Gastrocnemius medialis (tissue), 4 donors: ENCODE measurements at places on chromosomes 12 and 14.

DNA sequence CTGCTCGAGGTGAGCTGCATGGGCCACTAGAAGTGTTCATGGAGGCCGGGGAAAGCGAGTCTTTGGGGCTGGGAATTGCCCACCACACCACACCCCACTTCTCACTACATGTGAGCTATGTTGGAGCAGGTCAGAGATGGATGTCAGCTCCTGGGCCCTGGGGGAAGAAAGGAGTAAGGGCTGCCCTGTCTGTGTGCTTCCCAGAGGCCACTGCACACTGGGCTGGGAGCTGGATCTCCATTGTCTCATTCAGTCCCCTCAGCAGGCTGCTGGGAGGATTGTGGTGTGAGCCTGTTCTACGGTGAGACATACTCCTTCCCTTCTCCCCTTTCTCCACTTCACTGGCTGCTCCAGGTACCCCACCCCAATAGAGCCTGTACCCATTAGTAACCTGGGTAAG lies 10.5 kb downstream of the FIGNL2 start:
- no peak for DNase-seq
- peaks cover 8% of the 10 kb centered on the region for H3K27me3 ChIP-seq
- H3K27ac ChIP-seq: no peak overlapping the region
- no peak overlapping the region for H3K4me3 ChIP-seq
- no peaks in the 10 kb centered on the region for H3K4me1 ChIP-seq

DNA sequence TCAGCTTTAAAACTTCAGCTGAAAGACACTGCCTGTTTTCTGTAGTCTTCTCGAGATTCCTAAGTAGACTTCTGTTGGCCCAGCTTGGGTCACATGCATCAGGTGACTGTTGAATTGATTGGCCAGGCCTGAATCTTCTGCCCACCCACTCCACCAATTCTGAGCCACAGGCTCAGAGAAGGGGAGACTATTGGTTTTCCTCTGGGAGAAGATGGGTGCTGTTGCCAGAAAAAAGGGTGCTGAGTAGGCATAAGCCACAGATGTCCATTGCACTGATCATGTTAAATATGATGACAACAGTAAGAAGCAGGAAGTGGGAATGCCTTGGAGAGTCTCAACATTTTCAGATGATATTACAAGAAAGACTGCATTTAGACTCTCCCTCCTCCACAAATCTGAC lies 6.8 kb upstream of the SPTLC2 start:
- no peaks in the 10 kb centered on the region for H3K4me1 ChIP-seq
- DNase-seq: no peak

DNA sequence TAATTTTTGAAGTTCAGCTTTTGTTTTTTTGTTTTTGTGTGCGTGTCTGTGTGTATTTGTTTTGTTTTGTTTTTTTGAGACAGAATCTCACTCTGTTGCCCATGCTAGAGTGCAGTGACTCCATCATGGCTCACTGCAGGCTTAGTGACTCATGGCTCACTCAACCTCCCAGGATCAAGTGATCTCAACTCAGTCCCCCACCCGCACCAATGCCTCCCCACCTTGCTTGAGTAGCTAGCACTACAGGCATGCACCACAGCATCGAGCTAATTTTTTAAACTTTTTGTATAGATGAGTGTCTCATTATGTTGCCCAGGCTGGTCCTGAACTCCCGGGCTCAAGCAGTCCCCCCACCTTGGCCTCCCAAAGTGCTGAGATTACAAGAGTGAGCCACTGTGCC lies 981.4 kb downstream of the BCL11B start:
- H3K27ac ChIP-seq: no peak overlapping the region
- H3K27me3 ChIP-seq: no peaks in the 10 kb centered on the region
- DNase-seq: no peak
- H3K36me3 ChIP-seq: no peaks in the 10 kb centered on the region
- no peaks in the 10 kb centered on the region for H3K4me1 ChIP-seq

DNA sequence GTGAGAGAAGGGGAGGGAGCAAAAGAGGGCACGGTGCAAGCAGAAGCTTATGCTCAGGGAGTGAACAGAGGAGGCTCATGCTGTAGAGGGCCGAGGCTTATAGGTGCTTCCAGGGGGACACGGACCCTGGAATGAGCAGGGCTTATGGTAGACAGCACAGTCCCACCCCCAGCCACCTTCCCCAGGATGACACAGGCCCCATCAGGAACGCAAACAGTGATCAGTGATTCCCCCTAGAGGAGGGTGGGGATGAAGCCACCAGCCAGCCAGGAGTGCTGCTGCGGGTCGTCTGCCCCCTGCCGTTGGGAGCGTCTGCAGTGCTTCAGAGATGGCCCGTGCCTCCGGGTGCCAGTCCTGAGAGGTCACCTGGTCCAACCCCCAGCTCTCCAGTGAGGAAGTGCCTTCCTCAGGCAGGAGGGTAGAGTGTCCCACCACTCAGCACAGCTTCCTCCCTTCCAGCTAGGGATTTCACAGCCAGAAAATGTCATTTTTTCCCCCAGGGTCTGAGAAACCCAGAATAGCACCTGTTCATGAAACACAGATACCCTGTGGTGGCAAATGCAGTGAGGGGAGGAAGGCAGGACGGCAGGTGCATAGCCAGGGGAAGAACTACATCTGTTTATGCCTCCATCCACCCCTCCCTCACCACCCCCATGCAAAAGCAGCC lies 60.7 kb downstream of the SLC6A12 start:
- H3K4me1 ChIP-seq: no peaks in the 10 kb centered on the region
- no peaks in the 10 kb centered on the region for H3K27me3 ChIP-seq
- no peaks in the 10 kb centered on the region for H3K36me3 ChIP-seq
- no peak for DNase-seq
- H3K27ac ChIP-seq: no peak overlapping the region

DNA sequence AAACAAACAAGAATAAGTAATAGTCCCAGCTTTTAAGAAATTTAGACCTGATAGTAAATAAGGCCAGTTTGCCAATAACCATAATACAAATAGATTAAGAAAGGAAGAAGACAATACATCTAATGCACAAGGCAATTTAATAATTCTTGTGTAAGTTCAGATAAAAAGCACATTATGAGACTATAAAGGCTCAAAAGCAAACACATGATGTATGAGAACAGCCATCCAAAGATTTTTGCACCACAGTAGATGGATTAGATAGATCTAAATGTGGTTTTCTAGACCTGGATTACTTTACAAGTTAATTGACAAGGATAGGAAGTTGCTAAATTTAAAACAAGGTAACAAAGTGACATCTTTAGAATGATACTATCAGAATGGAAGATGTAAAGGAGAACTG lies 125.4 kb downstream of the PRKD1 start:
- no peaks in the 10 kb centered on the region for H3K36me3 ChIP-seq
- peaks cover 5% of the 10 kb centered on the region for H3K4me1 ChIP-seq
- DNase-seq: no peak
- H3K27ac ChIP-seq: no peak overlapping the region
- H3K4me3 ChIP-seq: no peak overlapping the region

- DNase-seq: no peak
- peaks cover 12% of the 10 kb centered on the region for H3K36me3 ChIP-seq
- no peaks in the 10 kb centered on the region for H3K27me3 ChIP-seq
- peaks cover 5% of the 10 kb centered on the region for H3K4me1 ChIP-seq
- no peak overlapping the region for H3K4me3 ChIP-seq
These were observed 63.0 kb downstream of the SLC25A47 start for GRCh38 chr14:100386121-100386520.

- no peaks in the 10 kb centered on the region for H3K27me3 ChIP-seq
- H3K4me3 ChIP-seq: no peak overlapping the region
- DNase-seq: no peak
- peaks cover 14% of the 10 kb centered on the region for H3K4me1 ChIP-seq
These were observed 36.7 kb downstream of the TBC1D15 start for GRCh38 chr12:71876137-71876799.

- no peaks in the 10 kb centered on the region for H3K36me3 ChIP-seq
- no peaks in the 10 kb centered on the region for H3K27me3 ChIP-seq
- no peak overlapping the region for H3K27ac ChIP-seq
- H3K4me1 ChIP-seq: no peaks in the 10 kb centered on the region
- DNase-seq: no peak
These were observed 41.2 kb downstream of the ADGRD1 start for GRCh38 chr12:130994821-130995375.

GRCh38 chr12:102462386-102462785 lies 18.0 kb downstream of the IGF1 start:
- no peak overlapping the region for H3K27ac ChIP-seq
- no peak overlapping the region for H3K4me3 ChIP-seq
- H3K4me1 ChIP-seq: no peaks in the 10 kb centered on the region
- no peaks in the 10 kb centered on the region for H3K36me3 ChIP-seq
- DNase-seq: no peak

GRCh38 chr12:93514853-93515252 lies 47.5 kb downstream of the MRPL42 start:
- no peak overlapping the region for H3K4me3 ChIP-seq
- H3K36me3 ChIP-seq: no peaks in the 10 kb centered on the region
- no peak for DNase-seq
- no peak overlapping the region for H3K27ac ChIP-seq

- no peaks in the 10 kb centered on the region for H3K36me3 ChIP-seq
- H3K4me1 ChIP-seq: no peaks in the 10 kb centered on the region
- H3K27me3 ChIP-seq: no peaks in the 10 kb centered on the region
- H3K4me3 ChIP-seq: no peak overlapping the region
These were observed 2.6 kb downstream of the SVOP start for GRCh38 chr12:109018296-109018695.

DNA sequence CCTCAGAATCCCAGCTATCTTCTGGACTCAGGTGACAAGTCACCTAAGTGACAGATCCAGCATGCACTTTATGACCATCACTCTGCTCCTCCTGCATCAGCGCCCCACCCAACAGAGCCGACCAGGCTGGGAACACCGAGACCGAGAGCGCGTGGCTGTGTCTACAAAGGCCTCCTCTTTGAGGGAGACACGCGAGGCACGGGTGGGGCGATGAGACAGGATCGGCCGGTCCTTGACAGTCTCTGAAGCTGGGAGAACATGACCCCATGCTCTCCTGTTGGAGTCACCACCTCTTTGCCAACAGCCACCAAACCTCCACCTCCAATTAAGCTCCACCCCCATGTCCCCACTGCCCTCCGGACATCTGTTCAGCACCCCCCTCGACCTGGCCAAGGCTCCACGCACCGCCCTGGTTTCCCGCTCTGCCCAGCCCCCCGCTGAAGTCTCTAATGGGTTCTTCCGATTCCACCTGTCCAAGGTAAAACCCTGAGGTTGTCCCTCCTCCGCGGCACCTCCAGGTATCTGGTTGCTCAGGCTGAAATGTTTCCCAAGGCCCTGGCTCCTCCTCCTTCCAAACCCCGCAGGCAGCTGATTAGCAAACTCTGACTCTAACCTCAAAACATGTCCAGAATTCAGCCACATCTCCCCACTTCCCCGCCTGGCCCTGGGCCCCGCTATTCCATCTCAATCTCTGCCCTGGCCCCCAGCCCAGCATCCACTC lies 31.5 kb downstream of the HSP90AA1 start:
- no peak overlapping the region for H3K27ac ChIP-seq
- DNase-seq: no peak
- no peaks in the 10 kb centered on the region for H3K27me3 ChIP-seq
- peaks cover 5% of the 10 kb centered on the region for H3K4me1 ChIP-seq
- peaks cover 28% of the 10 kb centered on the region for H3K36me3 ChIP-seq

DNA sequence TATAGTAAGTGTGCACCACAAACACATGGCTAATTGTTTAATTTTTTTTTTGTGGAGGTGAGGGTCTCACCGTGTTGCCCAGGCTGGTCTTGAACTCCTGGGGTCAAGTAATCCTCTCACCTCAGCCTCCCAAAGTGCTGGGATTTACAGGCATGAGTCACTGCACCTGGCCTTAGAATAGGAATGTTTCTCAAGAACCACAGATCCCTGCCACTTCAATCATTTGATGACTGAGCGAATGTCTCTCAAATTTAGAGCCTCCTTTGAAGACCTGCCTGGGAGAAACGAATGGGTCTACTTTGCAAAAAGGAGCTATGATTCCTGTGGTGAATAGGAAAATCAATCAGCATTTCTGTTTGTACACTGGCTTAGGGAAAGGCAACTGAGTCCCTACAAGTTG lies 33.5 kb upstream of the CHST11 start:
- H3K27ac ChIP-seq: no peak overlapping the region
- no peaks in the 10 kb centered on the region for H3K4me1 ChIP-seq
- H3K36me3 ChIP-seq: no peaks in the 10 kb centered on the region
- no peaks in the 10 kb centered on the region for H3K27me3 ChIP-seq
